ENCODE measurements at places on chromosomes 7 and 10.

- DNase-seq: no peak
Measured at GRCh38 chr7:96122746-96123145, 199.2 kb downstream of the SLC25A13 start.

DNA sequence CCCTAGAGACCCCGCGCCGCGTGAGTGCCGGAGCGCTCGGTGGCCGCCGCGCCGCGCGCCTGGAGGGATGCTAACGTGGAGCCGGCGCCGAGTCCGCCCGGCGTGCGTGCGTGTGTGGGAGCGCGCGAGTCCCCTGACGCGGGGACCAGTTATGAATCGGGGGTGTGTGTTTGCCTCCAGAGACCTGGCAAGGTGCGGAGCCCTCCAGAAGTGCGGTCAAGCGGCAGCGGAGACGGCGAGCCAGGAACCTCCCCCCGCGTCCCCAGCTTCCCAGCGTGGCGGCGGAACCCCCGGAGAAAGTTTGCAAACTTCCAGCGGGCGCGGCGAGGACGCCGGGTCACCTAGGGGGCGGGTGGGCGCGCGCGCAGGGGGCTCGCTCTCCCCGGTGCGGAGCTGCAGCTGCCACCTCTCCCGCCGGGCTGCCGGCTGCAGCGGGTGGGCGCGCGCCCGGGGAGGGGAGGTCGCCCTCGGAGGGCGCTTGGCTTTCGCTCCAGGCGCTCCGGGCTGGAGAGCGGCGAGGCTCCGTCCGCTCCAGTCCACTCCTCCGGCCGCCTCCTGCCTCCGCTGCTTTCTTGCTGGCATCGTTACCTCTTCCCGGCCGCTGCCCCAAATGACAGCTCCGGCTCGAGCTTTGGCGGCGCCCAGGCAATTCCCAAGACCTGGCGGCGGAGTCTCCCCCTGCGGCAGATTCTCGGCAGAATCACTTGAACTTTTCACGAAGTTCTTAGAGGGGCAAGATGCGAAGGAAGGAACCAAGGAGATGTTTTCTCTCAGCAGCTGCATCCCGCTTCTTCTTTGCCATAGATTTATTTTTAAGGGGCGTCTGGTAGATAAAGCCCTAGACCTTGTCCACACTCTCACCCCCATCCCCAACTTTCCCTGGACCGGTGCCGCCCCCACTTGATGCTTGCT is 2.3 kb upstream of the CREB5 start:
- peak; percentile 38 for DNase-seq

DNA sequence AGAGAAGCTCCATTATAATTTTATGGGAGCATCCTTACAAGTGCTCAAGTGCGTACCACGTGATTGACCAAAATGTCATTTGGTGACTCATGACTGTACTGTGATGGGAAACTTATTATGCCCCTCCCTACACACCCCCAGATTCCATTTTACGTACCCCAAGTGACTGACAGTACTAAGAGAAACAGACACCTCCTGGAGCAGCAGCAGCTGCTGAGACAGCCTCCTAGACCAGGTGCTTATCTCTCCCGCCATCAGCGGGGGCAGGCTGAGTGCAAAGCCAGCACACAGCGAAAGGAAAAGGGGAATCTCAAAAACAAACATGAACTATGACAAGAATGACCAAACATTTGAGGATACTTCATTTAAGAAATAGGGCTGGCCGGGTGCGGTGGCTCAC is 4.2 kb upstream of the ADAM12 start:
- DNase-seq: no peak

GRCh38 chr10:36367362-36367761 is 725.3 kb upstream of the FZD8 start:
- no peak for DNase-seq

GRCh38 chr10:113939212-113939860 is 84.9 kb downstream of the NHLRC2 start:
- no peak for DNase-seq

GRCh38 chr10:154348-154747 is 19.1 kb downstream of the ZMYND11 start:
- no peak for DNase-seq

DNA sequence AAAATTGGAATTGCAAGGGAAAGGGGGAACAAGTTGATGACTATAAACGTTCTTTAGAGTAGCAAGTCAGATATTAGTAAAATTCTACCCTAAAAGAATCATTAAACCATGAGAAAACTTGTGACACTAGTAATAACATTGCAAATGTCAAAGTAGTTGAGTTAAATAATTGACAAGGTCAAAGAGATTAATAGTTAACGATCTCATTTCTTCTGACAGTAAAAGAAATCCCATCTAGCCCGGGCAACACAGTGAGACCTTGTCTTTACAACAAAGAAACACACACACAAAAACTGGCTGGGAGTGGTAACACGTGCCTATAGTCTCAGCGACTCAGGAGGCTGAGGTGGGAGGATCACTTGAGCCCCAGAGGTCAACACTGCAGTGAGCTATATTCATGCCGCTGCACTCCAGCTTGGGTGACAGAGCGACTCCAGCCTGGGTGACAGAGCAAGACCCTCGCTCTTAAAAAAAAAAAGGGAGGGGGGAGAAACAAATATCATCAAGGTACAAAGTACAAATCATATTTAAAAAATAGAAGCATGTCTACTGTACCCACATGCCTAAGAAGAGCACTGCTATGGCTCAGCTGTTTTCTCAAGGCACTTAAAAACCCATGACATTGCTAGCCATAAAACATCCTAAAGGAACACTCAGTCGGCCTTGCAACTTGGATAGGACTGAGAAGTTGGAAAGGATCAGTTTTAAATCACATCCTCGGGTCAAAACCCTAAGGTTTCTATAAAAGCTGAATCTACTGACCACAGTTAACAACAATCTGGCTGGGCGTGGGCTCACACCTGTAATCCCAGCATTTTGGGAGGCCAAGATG is 401.1 kb downstream of the PARD3 start:
- no peak for DNase-seq

- DNase-seq: no peak
Measured at GRCh38 chr7:137074391-137075030, 206.1 kb downstream of the CHRM2 start.

- peak; percentile 52 for DNase-seq
Measured at GRCh38 chr10:93073539-93074146, at the start of gene CYP26A1. CYP26A1 (plus strand) TSS chr10:93073893; CDS start chr10:93073935, 42 bp downstream.

- DNase-seq: no peak
Measured at GRCh38 chr10:109855746-109856145, 67.6 kb downstream of the XPNPEP1 start.

- DNase-seq: no peak
Measured at GRCh38 chr7:118648002-118648401, 423.5 kb downstream of the ANKRD7 start.

GRCh38 chr10:86758189-86759072 is 2.0 kb downstream of the BMPR1A start:
- DNase-seq: no peak

DNA sequence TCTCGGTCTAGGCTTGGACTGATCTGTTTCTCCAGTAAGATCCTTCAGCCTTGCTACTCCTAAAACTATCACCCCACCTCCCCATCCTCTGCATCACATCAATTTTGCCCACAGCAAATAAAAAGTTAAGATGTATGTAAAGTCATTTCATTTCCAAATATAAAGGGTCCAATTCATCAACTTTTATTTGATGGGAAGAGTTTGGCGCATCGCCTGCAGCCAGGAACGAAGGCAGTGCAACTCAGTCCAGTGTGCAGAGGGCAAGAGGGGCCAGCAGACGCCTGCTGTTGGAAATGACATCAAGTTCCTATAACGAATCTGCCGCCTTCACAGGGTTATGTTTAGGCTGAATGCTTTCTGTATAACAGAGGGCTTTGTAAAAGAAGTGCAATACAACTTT is 97.0 kb downstream of the SVIL start:
- DNase-seq: no peak

DNA sequence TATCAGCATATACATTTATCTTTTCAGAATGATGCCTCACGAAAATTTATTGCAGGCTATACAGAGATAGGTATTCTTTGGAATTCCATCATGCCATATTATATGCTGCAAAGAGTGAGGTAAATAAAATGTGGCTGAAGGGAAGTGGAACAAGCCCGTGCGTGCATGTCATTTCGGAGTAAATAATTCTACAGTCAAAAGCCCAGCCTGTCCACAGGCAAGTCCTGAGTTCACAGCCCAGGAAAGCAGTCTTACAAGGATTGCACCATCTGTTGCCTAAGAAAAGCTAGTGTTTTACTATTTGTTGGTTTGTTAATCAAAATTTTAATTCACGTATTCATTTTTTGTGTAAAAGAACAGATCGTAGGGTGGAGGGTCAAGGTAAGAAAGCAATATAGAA is 292.4 kb upstream of the AKR1E2 start:
- no peak for DNase-seq

DNA sequence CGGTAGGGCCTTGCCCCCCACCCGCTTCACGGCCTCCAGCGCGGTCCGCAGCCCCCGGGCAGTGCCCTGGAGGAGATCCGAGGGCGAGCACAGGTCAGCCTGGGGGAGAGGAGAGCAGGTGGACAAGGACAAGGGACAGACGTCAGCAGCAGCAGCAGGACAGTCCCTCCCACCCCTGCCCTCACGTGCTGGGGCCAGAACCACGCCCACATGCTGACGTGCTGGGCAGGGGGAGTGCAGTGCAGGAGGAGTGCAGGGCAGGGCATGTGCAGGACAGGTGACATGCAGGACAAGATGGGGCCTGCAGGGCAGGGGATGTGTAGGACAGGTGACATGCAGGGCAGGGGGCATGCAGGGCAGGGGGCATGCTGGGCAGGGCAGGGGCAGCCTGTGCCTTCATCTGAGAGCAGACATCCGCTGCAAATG is 1.5 kb upstream of the SAP25 start:
- DNase-seq: no peak

GRCh38 chr10:61081301-61081700 is 137.3 kb upstream of the RHOBTB1 start:
- DNase-seq: no peak

DNA sequence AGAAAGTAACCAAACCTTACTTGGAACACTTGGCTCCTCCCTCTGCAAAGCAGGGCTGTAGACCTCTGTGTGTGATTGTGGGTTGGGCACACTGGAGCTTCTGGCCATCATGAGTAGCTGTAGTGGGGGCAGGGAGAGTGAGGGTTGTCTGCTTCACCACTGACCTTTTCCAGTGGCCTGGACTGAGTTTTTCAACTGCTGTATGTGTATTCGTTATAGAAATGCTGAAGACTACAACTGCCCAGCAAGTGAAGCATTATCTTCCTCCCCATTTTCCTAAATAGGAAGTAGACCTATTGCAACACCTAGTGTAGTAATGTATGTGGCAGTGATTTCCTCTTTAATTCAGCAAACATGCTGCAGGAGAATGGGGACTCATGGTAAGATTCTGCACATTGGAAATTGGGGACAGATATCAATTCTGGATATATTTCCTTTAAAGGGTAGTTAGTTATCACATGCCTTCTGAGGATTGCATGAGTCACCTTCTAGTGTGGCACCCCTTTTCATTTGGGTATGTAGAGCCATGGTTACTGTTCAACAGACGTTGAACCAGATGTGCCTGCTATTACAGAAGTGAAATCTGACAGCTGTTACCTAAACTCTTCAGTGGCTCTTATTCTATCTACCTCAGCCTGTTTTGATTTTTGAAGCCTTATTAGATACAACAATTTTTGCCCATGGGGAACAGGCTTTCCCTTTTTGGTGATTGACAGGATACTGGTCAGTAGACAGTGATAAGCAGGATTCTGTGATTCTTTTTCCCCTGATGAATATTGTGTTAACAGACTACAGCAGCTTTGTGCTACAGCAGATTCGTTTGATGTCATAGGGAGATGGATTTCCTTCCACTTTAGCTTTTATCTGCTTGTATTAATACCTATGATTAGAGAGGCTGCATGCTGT is 130.9 kb downstream of the SND1 start:
- DNase-seq: no peak

DNA sequence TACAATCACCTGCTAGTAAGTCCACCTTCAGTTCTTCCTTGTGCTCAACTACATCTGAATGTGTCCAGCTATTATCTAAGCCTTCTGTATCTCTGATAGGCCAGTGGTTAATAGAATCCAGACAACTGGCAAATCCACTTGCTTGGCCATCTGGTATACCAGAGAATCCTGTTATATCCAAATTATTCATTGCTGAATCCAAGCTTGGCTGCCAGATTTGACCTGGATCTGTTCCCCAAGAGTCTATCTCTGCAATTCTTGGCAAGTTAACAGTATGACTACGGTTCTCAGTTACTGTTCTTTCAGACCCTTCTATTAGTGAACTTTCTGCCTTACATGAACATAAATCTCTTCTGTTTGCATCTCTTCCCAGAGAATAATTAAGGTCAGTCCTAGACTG is 154.6 kb upstream of the TARP start:
- no peak for DNase-seq

All from GM13977 (cell line).